ENCODE measurements at places on chromosomes 4 and X. TPM values are rescaled to one million over a fixed set of nuclear protein-coding genes. Genes with fewer than 3 reads are reported as not detected.

DNA sequence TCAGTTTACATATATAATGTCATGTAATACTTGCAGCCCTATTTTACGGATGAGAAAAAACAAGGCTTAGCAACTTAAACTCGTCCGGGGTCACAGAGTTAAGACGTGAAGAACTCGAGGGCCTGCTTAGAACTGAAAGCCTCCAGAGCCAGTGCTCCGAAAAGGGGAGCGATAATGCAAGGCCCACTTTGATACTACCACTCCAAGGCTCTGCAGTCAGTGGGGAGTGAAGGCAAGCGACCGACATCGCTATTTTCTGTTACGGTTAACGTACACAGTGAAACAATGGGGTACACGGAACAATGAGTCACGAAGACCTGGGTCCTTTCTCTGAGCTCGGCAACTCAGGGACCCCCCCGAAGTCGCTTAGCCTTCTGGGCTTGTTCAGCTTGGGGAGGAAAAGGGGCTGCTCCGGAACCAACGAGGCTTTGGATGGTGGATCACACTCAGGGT lies 965 bp downstream of the PPA2 start:
- DNase-seq = no peak

DNA sequence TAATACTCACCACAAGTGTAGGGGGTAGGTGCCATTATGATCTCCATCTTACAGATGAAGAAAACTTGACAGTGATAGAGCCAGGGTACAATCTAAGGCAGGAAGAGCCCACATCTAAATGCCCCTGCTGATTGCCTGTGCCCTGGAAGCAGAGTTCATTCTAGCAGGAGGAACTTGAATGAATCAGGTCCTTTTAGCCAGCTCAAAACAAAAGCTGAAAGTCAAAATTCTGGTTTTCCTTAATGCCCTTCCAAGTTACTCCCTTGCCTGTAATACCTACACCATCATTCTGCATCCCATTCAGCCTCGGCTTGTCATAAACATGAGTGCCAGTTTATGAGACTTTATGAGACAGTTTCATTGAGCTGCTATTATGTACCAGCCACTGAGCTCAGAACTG lies 89.6 kb downstream of the SCD5 start:
- no peak for DNase-seq

DNA sequence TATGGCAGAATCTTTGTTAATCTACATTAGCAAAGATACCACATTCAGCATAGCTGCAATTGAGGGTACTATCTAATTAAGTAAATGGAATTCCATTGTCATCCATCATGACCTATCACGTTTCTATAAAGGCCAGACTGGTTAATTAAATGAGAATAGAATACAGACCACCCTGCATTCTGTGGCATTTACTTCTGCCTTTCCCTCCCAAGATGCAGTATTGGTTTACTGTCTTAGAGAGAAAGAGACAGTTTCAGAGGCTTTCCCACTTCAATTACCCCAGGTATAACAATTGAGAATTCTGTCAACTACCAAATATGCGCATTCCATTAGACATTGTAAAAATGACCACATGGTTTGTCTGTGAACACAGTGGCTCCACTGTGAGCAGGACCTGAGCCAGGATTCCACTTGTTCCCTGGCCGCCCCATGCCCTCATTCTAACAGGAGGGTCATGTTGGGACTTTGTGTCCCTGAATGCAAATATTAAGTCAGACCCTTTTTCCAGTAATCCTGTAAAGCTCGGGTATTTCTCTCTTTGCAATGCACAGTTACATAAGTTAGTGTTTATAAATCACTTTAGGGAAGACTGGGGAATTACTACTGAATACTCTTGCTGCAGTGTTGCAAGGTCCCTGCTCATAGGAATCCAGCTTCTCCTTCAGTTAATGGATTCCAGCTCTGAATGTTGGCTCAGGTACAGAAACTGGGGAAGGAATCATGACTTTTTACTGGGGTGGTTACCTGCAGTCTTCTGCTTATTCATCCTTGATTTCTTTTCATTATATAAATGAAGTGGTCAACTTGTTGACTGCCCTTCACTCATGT lies 261.0 kb downstream of the PDGFC start:
- DNase-seq = no peak

- DNase-seq = no peak
Measured at GRCh38 chr4:118751629-118752323, 66.6 kb downstream of the METTL14 start.

- peak; percentile 73 for DNase-seq
Measured at GRCh38 chr4:74874753-74875367, 58.1 kb upstream of the PARM1 start.

DNA sequence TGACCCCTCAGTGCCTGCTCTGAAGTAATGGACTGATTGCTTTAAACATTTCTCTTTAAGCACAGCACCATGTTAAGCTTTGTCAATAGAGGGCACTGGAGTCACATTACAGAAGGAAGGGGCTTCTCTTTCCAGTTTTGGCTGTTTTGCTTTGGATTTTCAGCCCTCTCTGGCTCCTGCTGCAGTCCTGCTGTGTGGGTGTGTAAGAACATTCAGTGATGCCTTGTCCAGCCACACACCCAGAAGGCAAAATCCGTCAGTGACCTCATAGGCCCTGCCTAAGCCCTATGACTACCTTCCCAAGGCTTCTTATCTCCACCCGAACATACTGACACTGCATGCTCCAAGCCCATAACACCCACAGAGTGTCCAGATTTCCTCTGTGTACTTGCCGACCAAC lies 215.3 kb upstream of the CTSO start:
- DNase-seq = peak; percentile 19

DNA sequence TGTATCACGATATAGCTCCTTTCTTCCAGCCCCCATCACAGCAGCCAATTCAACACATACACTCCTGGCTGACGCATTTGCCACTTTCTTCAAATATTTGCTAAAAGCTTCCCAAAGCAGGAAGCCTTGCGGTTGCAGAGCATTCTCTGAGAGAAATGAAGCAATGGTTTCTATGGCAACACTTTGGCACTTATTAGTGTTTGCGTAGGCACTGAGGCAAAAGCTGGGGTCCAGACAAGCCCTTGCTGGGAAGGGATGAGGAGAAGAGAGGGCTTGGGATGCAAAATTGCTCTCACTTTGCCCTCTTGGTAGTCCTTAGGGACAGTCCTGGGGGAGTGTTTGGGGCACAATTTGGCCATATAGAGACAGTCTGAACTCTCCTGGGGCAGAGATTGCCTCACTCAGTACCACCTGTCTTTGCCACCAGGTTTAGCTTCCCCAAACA lies 55.0 kb upstream of the PAK3 start:
- no peak for DNase-seq

GRCh38 chrX:136369377-136369776 lies 68.6 kb downstream of the ADGRG4 start:
- no peak for DNase-seq

GRCh38 chrX:145949056-145949455 lies 131.4 kb downstream of the SLITRK2 start:
- no peak for DNase-seq

- DNase-seq = no peak
Measured at GRCh38 chrX:10923466-10923865, 187.7 kb upstream of the HCCS start.

- no peak for DNase-seq
Measured at GRCh38 chr4:113101669-113102068, 52.2 kb downstream of the ANK2 start.

DNA sequence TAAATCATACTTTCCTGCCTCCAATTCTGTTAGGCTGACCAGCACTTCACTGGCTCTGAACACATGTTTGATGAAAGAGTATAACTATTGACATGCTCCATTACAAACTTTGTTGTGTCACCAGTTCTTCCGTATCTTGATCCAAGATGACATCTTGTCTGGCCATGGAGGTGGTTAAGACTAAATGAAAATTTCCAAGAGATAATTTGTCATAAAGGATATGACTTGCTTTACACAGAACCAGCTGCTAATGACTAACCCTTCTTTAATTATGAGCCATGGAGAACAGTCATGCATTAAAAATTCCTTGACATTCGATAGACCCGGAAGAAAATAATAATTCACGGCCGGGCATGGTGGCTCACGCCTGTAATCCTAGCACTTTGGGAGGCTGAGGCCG lies 17.7 kb upstream of the N4BP2 start:
- no peak for DNase-seq

- DNase-seq = no peak
Measured at GRCh38 chr4:139137763-139138162, 39.3 kb downstream of the ELF2 start.

GRCh38 chr4:137800861-137801260 lies 268.6 kb upstream of the PCDH18 start:
- DNase-seq = no peak

- no peak for DNase-seq
Measured at GRCh38 chr4:13912436-13912925, 285.0 kb upstream of the BOD1L1 start.

GRCh38 chr4:10172278-10172921 lies 55.8 kb upstream of the WDR1 start:
- DNase-seq = no peak

DNA sequence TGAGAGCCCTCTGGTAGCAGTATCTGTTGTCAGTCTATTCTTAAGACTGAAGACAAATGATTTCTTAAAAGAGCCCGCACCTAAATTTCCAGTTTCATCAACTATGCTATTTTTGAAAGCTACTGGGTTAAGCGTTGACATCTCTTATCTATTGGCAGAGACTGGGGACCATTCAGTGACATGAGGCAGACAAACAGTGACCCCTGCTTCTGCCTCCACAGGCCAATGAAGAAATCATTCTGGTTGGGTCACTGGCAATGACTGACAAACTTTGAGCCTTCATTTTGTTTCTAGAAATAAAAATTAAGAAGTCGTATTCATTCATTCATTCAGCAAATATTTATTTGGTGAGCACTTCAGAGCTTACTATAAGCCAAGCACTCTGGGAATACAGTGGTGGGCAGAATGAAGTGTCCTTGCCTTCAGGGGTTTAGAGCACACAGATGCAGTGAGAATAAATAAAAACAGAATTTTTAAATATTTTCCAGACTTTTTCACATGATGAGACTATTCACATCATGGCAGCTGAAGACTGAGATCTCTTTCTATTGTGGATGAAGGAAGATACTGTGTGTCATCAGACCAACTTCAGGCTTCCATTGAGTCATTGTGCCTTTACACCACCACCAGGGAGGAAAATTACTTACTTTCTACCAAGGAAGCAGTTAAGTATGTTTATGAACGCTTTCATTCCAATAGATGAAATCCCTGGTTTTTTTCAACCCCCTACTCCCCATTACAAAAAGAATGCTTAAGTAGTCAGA lies 36.0 kb downstream of the SORBS2 start:
- no peak for DNase-seq

- no peak for DNase-seq
Measured at GRCh38 chr4:60088807-60089486, 1111.2 kb upstream of the ADGRL3 start.

DNA sequence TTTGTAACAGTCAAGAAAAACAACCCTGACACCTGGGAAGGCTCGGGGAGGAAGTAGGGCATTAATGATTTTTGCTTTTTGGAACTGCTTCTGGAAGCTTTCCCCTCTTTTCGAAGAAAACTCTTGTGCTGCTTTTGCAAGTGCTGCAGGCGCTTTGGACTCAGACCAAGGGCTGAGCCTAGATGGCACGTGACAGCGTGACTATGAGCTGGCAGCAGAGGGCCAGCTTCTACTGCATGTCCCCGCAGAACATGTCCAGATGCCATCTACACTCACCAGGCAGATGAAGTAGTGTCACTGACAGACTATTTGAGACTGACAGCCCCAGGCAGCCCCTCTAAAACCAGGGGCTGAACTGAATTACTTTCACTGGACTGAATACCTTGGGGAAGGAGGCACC lies 6.2 kb downstream of the NR0B1 start:
- no peak for DNase-seq

- no peak for DNase-seq
Measured at GRCh38 chr4:137674066-137674465, 141.8 kb upstream of the PCDH18 start.

DNA sequence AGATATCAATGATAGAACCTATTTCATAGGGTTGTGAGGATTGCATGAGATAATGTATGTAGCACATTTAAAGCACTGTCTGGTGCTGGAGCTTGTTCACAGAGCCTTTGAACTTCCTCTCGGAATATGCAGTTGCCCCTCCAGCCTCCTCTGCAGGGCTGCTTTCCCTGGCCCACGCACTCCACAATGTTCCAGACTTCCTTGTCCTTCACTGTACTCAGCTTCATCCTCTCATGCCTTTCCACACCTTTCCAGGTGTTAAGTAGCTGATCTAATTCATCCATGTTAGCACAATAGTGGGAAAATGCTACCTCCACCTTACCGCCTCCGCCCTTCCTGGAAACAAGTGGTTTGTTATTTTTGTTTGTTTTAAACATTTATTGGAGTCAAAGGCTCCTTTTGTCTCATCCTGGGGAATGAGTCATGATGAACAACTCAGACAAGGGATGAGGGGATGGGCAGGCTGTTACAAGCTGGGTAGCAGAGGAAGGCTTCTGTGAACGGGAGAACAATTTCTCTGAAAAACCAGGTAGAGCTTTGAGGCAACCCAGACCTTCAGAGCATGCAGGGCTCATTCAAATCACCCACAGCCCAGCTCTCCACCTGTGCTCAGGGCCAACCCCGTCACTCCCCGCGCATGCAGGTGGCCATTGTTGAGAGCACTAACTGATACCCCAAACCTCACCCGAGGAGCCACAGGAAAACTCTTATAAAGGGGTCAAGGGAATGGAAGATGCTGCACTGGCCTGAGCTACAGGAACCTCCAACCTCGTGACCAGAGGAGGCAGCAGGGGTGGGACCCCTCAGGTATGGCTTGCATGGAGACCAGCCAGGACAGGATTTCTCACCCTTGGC lies 84.9 kb upstream of the TBL1X start:
- DNase-seq = peak; percentile 32

DNA sequence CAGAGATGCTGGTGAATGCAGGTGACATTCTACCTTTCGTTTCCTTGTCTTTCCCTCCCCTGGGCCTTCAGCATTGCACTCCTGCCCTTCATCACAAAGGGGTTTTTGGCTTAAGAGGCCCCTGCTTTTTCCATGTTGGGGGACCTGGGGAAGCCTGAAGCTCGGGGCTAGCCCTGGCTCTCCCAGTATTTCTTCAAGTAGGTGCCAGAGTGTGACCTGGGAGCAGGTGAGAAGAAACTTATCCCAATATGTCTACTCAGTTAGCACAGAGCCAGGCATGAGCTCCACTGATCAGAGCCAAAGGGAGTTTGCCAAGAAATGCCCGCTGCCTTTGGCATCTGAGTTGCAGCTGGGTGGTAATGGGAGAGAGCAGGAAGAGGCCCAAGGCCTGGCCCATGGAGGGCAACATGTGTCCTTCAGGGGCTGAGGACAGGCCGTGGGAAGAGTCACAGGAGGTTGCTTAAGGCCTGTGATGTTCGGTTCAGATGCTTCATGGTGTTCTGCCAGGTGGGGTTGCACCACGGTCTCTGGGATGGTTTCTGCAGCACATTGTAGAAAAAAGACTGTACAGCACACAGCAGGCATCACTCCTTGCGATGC lies 7.6 kb downstream of the PRRG3 start:
- no peak for DNase-seq

GRCh38 chr4:6986072-6986780 lies 56.9 kb upstream of the TADA2B start:
- no peak for DNase-seq

SSX3 gene
- total RNA-seq = not detected

SPANXD gene
- not detected for total RNA-seq

SGMS2 gene
- 36.6 TPM for total RNA-seq

TRIM61 gene
- 0.15 TPM for total RNA-seq

AREG gene
- 739 TPM for total RNA-seq

SLC6A14 gene
- 0.05 TPM for total RNA-seq

TMEM131L gene
- 19.7 TPM for total RNA-seq

TMSB15C gene
- total RNA-seq = not detected

VSIG4 gene
- total RNA-seq = 0.59 TPM

CYBB gene
- 0.59 TPM for total RNA-seq

NCAPG gene
- total RNA-seq = 79.4 TPM

SPANXN4 gene
- total RNA-seq = not detected

CHM gene
- total RNA-seq = 17.1 TPM

FDCSP gene
- not detected for total RNA-seq
